Activated T-cell treated with anti-CD3 and anti-CD28 coated beads, Interleukin-2, amount 50 U/mL, for 48 hours (primary cell): ENCODE measurements at places on chromosomes 6 and 20.
A peak's percentile ranks its signal among the peaks of the same experiment; 100 is the strongest.

DNA sequence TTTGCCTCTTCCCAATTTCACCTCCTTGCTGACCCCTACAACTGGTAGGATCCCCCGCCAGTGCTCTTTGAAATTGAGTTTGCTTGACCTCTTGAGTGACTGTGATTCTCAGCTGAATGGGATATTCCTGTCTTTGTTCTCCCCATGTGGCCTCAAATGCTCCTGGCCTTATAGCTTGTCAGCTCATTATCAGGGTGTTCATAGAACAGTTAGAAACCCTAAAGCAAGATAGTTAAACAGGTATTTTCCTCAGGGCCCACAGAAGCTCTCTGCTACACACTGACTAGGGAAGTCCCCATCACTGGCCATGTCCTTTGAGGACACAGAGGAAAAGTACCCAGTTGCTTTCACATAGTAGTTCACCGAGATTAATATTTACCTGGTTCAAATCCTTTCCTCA is 211.5 kb upstream of the DTNBP1 start:
- no peak for DNase-seq

GRCh38 chr6:106792536-106793236 is 163.3 kb downstream of the QRSL1 start:
- no peak for DNase-seq

DNA sequence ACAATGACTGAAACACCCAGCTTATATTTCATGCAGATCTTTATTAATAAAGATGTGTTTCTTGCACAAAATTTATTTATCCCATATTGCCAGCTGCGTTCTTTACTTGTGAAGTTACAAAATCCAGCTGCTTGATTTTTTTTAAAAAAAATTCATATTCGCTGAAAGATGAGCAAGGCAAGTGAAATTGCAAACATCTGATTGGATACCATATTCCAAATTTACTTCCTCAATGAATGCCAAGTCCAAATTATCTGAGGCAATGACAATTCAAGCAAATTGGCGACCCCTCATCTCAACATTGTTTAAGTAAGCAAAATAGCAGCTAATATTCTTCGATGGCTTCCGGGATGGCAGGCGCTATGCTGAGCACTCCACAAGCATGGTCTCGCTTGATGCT is 37.7 kb downstream of the ZFP64 start:
- no peak for DNase-seq

- no peak for DNase-seq
These were observed 35.9 kb upstream of the MAP3K4 start for GRCh38 chr6:160955508-160956295.

DNA sequence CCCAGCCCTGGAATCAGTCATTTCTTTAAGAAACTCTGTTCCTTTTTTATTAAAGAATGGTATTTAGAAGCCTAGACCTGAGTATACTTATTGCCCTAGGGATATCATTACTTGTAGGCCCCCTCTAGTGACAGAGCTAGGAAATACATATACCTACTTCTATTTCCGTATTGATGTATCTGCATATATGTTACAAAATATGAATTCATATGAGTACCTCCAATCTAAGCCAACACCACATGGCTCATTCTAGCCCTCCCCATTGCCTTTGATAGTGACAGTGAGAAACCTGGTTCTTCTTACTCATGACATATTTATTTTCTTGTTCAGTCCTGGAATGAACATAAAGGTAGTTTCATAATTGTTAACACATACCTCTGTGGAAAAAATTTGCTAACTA is 137.2 kb downstream of the FARS2 start:
- DNase-seq, result peak; percentile 27

GRCh38 chr6:4727217-4727616 is 49.0 kb upstream of the CDYL start:
- DNase-seq, result no peak

GRCh38 chr6:112429226-112429625 is 82.1 kb downstream of the RFPL4B start:
- DNase-seq, result no peak
